ENCODE measurements at places on chromosomes 2 and 18. TPM values are rescaled to one million over a fixed set of nuclear protein-coding genes. Genes with fewer than 3 reads are reported as not detected.

CMPK2 gene
- total RNA-seq, result 8.7 TPM

DNA sequence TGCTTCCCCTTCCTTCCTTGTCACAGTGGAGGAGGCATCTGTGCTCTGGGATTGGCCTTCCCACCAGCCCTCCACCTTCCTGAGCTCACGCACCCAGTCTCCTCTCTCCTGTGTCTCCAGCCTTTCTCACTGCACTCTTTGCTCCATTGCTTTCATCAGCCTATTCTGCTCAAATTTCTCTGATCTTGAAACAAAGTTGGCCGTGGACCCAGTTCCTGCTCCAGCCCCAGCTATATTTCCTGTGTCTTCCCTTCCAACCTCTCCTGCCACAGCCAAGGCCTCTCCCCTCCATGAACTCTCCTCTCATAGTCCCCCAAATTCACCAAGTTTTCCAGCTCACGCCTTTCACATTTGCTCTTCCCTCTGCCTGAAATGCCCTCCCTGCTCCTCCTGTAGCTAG lies 226.6 kb upstream of the AGAP1 start:
- DNase-seq, result no peak

GRCh38 chr2:71129902-71130151 lies 202 bp downstream of the MCEE start:
- no peak for DNase-seq

- no peak for DNase-seq
Measured at GRCh38 chr2:143083636-143084035, 45.6 kb upstream of the ARHGAP15 start.

GRCh38 chr2:215624423-215624829 lies 188.6 kb upstream of the FN1 start:
- no peak for DNase-seq

GRCh38 chr2:136363900-136364299 lies 246.0 kb upstream of the CXCR4 start:
- DNase-seq, result no peak

GRCh38 chr2:192669505-192670091 lies 474.9 kb upstream of the TMEFF2 start:
- no peak for DNase-seq

GRCh38 chr2:149601141-149601796 lies 13.7 kb upstream of the MMADHC start:
- no peak for DNase-seq

Data from mesenteric fat pad (tissue), 1 donor.